ENCODE measurements at places on chromosomes 7 and 10. TPM values are rescaled to one million over a fixed set of nuclear protein-coding genes. Genes with fewer than 3 reads are reported as not detected.

DNA sequence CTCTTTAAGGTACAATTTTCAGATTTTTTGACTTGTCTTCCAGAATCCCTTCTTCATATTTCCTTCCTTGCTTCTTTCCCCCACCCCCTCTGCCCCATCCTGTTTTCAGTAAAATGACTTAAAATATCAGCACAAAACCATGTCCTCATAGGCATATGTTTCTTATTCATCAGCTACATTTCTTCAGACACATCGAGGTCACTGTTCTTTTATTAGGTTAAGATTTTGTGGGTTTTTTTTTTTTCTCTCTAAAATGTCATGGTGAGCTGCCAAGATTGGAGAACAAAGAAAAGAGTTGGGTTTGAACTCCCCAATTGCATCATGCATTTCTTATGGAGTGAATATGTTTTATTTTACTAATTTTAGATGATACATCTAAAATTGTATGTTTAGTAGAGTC is 35.8 kb downstream of the LAMB4 start:
- H3K4me1 ChIP-seq: no peaks in the 10 kb centered on the region
- H3K27me3 ChIP-seq: no peaks in the 10 kb centered on the region
- H3K36me3 ChIP-seq: no peaks in the 10 kb centered on the region
- DNase-seq: no peak
- no peak overlapping the region for H3K27ac ChIP-seq

DNA sequence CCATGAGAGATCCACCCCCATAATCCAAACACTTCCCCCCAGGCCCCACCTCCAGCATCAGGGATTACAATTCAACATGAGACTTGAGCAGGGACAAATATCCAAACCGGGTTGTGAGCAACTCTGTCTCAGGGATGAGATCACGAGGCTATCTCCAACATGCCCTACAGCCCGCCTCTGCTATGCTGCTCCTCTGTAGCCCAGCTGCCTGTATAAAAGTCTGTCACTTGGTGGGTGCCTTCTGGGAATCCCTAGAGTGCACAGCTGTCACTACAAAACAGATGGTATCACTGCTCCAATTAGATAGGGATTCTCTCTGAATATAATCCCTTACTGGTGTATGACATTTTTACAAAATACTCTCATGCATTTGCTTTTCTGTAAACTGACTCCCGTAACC is 114.9 kb upstream of the NANOS1 start:
- DNase-seq: no peak
- H3K36me3 ChIP-seq: no peaks in the 10 kb centered on the region
- no peak overlapping the region for H3K27ac ChIP-seq

- no peaks in the 10 kb centered on the region for H3K4me1 ChIP-seq
- H3K27me3 ChIP-seq: no peaks in the 10 kb centered on the region
- H3K4me3 ChIP-seq: no peak overlapping the region
- H3K27ac ChIP-seq: no peak overlapping the region
Measured at GRCh38 chr7:147861058-147861716, 729.4 kb upstream of the C7orf33 start.

DNA sequence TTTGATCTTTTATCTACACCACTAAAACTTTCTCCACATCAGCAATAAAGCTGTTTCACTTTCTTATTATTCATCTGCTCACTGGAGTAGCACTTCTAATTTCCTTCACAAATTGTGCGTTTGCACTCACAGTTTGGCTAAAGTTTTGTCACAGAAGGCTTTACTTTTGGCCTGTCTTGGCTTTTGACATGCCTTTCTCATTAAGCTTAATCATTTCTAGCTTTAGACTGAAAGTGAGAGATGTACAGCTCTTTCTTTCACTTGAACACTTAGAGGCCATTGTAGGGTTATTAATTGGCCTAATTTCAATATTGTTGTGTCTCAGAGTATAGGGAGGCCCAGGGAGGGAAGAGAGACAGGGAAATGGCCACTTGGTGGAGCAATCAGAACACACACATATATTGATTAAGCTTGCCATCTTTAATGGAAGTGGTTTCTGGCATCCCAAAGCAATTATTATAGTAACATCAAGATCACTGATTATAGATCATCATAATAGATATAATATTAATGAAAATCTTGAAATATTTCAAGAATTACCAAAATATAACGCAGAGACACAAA is 512.5 kb downstream of the ETV1 start:
- no peak for DNase-seq
- no peak overlapping the region for H3K4me3 ChIP-seq
- no peaks in the 10 kb centered on the region for H3K4me1 ChIP-seq
- H3K27me3 ChIP-seq: no peaks in the 10 kb centered on the region

DNA sequence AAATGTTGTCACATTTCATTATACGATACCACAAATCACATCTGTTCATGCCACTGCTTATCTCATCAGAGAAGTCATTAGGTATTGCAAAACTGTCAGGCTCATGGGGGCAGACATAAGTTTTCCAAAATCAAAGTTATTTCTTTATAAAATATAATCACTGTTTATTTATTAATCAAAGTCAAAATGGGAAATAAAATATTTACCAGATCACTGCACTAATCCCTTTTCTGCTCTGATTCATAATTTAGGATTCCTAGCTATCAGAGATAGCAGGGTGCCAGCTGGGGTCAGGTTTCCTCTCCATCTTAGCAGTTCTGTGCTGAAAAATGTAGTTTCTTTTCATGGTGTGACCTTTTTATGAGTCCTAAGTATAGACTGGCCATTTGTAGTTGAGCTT is 117.7 kb upstream of the LANCL2 start:
- DNase-seq: no peak
- no peaks in the 10 kb centered on the region for H3K36me3 ChIP-seq
- H3K27me3 ChIP-seq: no peaks in the 10 kb centered on the region
- no peaks in the 10 kb centered on the region for H3K4me1 ChIP-seq
- no peak overlapping the region for H3K4me3 ChIP-seq

Gene CLCN1
- 0.19 TPM for total RNA-seq

Measured in natural killer cell (primary cell).